ENCODE measurements at places on chromosomes 3 and 15. TPM values are rescaled to one million over a fixed set of nuclear protein-coding genes. Genes with fewer than 3 reads are reported as not detected.
A peak's percentile ranks its signal among the peaks of the same experiment; 100 is the strongest.

GRCh38 chr3:155548195-155548594, 196.7 kb downstream of the PLCH1 start:
- no peak for DNase-seq

DNA sequence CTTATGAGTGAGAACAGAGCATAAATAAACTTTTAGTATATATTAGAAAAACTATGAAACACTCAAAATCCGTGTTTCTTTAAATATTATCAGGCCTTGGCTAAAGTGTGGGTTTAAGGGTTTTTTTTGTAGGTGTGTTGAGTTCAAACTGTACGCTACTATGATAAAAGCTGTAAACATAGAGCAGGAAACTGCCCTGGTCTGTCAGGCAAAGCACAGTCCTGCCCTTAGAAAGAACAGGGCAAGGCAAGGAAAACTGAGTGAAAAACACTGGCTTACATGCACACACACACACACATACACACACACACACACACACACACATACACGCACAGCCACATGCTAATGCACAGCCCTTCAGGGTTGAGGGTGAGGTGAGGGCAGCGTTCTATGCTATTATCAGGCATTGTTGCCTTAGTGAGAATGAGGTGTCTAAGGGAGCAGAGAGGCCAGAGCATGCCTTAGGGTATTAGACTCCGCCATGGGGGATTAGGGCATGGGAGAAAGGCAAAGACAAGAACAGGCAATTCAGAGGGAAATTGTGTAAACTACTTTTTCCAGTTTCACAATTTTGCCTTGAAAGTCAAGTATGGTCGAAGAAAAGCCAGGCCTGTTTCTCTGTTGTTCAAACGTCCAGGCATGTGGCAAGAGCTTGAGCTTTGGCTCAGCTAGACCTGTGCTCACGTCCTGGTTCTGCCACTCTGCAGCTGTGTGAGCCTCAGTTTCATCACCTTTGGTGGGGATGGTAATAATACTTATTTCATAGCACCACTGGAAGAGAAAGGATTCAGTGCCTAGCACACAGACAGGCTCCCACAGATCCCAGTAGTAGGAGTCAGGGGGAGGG, 36.3 kb upstream of the TPM1 start:
- no peak for DNase-seq

GRCh38 chr3:38054499-38055001, 15.5 kb downstream of the DLEC1 start:
- no peak for DNase-seq

DNA sequence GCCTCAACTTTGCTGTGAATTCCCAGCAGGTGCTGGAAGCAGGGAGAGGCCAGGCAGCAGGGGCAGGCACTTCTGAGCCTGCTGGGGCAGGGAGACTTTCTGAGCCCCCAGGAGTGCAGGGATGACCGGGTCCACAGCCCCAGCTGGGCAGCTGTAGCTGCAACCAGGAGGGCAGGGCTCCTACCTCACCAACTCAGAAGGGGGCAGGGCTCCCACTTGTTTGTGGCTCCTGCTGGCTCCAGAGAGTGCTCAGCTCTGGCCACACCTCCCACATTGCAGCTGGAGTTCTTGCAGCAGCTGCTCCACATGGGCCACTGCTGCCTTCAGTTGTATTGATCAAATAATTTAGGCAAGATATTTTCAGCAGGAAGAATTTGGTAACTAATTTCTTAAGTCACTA, 812.3 kb downstream of the NSUN3 start:
- no peak for DNase-seq

GRCh38 chr3:126867863-126868200, 115.1 kb upstream of the PLXNA1 start:
- no peak for DNase-seq

- no peak for DNase-seq
These were observed 2.0 kb upstream of the TWF2 start for GRCh38 chr3:52240886-52241370.

GRCh38 chr15:70569091-70569713, 194.2 kb downstream of the UACA start:
- DNase-seq: no peak

- DNase-seq: no peak
These were observed 38.8 kb upstream of the TNFSF10 start for GRCh38 chr3:172561897-172562640.

GRCh38 chr15:95948411-95948810, 382.1 kb upstream of the NR2F2 start:
- DNase-seq: no peak

GRCh38 chr3:115652738-115653137, 29.4 kb downstream of the GAP43 start:
- DNase-seq: no peak

- DNase-seq: no peak
These were observed 82.6 kb downstream of the CBLB start for GRCh38 chr3:105786241-105786640.

- no peak for DNase-seq
These were observed 83.1 kb downstream of the PGPEP1L start for GRCh38 chr15:98924401-98925049.

GRCh38 chr3:53240989-53241972, 14.5 kb downstream of the TKT start:
- no peak for DNase-seq

GRCh38 chr15:39920510-39921273, 626 bp upstream of the GPR176 start:
- DNase-seq: peak; percentile 81

DNA sequence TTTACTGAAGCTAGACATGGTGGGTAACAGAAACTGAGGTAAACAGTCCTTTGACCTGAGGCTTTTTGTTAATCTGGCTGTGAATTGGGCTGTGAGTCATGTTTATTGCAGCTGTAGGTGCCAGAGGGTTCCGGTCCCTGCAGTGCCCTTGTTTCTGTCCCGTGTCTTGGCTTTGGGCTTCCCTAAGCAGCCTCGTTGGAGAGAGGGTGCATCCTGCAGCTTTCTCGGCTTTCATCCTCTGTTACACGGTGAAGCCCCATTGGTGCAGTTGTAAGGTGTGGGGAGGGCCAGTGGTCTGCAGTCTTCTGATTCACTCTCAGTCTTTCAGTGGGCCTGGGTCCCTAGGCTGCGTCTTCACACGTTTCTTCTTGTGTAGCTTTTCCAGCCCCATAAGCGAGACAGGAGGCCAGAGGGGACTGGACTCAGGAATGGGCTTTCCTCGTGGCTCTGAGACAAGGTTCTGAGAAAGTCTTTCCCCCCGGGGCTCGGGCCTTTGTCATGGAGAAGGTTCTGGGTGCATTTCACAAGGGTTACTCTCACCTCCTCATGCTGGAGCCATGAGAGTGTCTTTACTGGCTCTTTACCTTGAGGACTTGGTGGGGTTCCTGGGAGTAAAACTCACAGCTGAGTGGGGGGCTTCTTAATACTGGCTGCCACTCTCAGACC, 33.1 kb downstream of the ASB7 start:
- DNase-seq: no peak

DNA sequence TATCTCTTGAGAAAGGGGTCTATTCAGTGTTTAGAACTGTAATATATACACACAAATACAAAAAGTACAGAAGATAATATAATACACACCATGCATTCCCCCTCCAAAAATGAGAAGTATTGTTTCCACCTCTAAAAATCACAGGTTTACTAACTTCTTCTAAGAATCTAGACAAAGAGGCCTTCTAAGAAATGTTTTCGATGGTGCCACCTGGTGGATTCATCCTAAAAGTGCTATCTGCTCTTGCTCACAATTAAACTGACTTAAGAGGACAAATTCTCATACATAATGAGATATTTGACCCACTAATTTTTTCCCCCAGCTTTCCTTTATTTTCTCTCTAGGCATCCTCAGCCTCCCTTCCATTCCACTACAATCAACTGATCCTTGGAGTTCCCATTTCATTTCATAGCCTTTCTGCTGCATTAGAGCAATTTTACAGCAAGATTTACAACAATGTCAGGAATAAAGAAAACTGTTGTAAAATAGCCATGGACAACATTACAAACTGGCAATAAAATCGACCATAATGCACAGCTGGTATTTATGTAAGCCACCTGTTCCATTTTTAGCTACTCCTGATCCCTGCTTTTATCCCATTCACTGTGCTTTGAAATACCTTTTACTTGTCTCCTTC, 124.6 kb downstream of the ARRDC4 start:
- DNase-seq: peak; percentile 3

DNA sequence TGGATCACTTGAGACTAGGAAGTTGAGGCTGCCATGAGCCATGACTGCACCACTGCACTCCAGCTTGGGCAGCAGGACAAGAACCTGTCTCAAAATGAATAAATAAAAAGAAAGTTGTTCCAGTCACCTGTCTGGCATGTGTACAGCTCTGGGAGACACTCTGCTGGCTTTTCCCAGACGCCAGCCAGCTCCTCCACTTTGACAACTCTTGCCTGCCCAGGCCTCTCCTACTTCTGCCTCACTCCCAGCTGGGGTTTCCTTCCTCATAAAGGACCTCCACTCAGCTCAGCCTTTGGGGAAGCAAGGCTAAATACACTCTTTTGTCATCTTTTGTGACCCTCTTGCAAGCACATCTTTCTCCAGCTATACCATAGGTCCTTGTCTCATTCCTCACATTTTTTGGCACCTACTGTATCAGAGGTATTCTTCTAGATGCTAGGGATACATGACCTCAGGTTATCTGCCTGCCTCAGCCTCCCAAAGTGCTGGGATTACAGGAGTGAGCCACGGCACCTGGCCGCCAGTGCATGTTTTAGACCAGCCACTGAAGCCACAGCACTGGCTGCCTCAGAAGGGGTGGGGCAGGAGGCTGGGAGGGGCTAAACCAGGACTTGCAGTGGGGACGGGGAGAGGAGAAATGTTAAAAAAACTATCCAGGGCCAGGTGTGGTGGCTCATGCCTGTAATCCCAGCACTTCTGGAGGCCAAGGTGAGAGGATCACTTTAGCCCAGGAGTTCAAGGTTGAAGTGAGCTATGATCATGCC, 10.0 kb upstream of the ELP6 start:
- DNase-seq: no peak

GRCh38 chr3:19046440-19046839, 101.9 kb upstream of the KCNH8 start:
- no peak for DNase-seq

GRCh38 chr3:192409201-192409837, 318.0 kb downstream of the FGF12 start:
- no peak for DNase-seq

GRCh38 chr3:158430968-158431367, 140.0 kb upstream of the MLF1 start:
- no peak for DNase-seq

GRCh38 chr3:79019137-79019923, 748.5 kb downstream of the ROBO1 start:
- DNase-seq: no peak

- DNase-seq: no peak
These were observed 366.3 kb downstream of the FEZF2 start for GRCh38 chr3:62007036-62007435.

DNA sequence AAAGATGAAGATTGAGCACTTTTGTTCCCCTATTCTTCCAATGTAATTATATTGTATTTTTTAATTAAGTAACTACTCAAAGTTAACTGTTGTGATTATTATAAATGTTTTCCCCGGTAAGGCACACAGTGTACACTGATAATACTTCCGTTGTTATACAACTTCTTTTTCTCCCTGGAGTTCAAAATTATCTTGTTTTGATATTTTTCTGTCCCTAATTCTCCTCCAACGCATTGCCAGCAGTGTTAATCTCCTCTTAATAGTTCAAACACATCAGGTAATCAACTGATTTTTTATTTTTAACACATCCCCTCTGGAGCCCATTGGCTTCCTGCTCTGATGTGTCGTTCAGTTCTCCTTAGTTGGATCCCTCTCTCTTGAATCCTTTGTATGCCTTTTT, 32.3 kb upstream of the MFSD1 start:
- DNase-seq: no peak

- DNase-seq: peak; percentile 51
These were observed 7.9 kb downstream of the KIF7 start for GRCh38 chr15:89647191-89647851.

DNA sequence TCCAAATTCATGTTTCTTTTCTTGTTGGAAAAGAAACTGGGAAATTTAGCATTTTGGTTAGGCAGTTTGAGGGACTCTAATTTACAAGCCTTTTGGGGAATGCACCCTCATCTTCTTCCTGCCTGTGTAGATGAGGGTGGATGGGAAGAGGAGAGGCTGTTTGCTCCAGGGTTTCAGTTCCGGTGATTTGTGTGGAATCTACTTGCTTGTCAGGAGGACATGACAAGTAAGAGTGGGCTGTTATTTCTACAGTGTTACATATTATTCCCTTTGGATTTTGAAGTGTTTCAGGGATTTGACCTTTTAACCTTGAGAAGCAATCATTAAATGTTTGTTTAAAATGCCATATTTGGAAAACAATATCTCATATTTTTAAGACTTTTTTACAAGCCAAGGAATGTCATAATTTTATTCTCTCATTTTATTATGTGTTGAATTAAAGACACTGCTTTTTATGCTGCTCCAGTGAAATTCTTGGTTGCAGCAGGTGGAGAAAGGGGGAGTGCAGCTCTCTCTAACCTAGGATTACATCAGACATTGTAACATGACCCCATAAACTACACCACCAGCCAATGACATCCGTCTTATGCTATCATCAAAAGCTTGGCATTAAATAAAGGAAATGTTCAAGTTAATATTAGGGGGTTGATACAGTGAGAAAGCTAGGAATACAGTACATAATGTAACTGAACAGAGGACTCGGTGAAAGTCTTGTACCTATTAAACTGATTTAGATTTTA, 30.2 kb downstream of the PLAAT1 start:
- no peak for DNase-seq

- DNase-seq: no peak
These were observed 24.5 kb upstream of the NEDD4 start for GRCh38 chr15:56017920-56018319.

- no peak for DNase-seq
These were observed 25.4 kb upstream of the PRSS50 start for GRCh38 chr3:46742992-46743585.

GRCh38 chr15:62647202-62647842, 395.2 kb upstream of the TPM1 start:
- no peak for DNase-seq

DNA sequence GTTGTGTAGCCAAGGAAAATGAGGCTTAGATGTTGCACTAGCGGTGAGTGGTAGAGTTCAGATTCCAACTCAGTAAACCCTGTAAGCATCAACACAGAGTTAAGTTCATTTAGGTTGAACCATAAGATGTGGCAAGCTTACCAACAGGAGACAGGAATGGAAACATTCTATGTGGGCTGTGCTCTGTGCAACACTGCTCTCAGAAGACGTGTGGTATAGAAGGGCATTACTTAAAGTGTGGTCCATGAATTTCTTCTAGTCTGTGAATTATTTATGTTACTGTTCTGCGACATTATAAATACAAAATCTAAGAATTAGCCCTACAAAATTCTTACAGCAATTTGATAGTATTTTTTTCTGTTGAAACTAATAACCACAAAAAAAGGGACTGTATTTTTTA, 213.3 kb downstream of the GRM7 start:
- DNase-seq: no peak

GRCh38 chr3:59654123-59654479, 604.3 kb upstream of the CFAP20DC start:
- no peak for DNase-seq

- DNase-seq: no peak
These were observed 87.3 kb upstream of the OXTR start for GRCh38 chr3:8856721-8857120.

MYZAP gene
- total RNA-seq: 0.72 TPM

LCMT2 gene
- total RNA-seq: 9.3 TPM

RARRES1 gene
- total RNA-seq: not detected

UQCC5 gene
- total RNA-seq: 2.5 TPM

PCLAF gene
- 2.3 TPM for total RNA-seq

MORC1 gene
- total RNA-seq: not detected

TTC14 gene
- total RNA-seq: 114 TPM

MB21D2 gene
- 7.6 TPM for total RNA-seq

UBAP1L gene
- 13.2 TPM for total RNA-seq

CKMT1B gene
- not detected for total RNA-seq

KY gene
- total RNA-seq: not detected

ZPLD1 gene
- total RNA-seq: not detected

PARP15 gene
- 39.8 TPM for total RNA-seq

MYRIP gene
- not detected for total RNA-seq

POTEB2 gene
- total RNA-seq: not detected

Data from T-cell (primary cell).